ENCODE measurements at places on chromosomes 2 and 18.

DNA sequence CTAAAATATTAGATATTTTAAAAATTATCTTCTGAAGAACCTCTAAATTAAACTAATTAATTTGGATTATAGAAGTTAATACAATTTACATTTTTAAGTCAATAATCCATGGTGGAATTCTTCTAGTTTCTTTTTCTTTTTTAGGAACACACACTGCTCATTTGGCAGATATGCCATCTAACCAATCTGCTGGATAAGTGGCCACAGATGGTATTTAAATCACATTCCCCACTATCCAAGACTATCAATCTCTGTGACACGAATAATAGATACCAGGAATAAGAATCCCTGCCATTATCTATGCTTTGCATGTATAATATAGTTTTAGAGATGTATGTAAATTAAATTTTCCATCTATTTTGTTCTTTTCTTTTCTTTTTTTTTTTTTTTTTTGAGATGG is 58.5 kb downstream of the CABYR start:
- DNase-seq = no peak

GRCh38 chr2:235300368-235301201 is 193.3 kb upstream of the AGAP1 start:
- no peak for DNase-seq

DNA sequence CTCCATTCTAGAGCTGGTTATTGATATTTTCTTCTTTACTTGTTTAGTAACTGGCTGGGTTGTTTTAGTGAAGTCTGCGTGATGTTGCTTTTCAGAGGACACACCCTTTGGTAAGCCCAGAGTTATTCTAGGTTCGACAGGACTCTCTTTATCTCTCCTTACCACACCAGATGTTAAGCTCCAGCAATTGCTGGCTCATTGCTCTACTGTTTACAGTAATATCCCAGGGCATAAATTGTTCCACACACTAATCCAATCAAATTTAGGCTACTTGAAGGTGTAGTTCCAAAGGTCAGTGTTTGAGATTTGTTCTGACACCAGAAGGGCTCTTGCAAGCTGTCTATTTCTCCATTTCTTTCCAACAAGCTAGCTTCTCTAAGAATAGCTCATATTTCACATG is 506.6 kb downstream of the NR4A2 start:
- DNase-seq = no peak

DNA sequence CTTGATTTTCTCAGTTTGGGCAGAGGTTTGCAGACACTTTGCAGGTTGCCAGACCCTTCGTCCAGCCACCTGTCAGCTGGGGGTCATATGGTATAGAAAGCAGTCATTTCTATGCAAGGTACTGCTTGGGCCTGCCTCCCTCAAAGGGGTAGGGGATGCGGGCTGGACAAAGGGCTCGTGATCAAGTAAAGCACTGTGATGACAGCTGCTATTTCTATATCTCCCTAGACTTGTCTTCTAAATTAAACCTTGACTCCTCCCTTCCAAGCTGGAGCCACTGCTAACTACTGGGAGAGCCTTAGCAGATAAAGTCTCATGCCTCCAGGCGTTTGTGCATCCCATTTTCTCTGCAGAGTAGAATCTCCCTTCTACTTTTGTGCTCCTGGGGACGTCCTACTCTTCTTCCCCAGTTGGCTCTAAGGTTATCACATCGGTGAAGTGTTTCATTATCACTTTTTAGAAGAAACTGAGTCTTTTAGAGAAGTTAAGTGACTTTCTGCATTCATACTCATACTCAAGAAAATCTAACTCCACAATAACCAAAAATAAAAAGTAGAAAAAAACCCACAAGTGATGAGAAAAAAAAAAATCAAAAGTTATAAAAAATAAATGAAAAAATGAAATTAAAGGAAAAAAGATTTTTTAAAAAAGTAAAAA is 710 bp upstream of the XRCC5 start:
- DNase-seq = no peak

DNA sequence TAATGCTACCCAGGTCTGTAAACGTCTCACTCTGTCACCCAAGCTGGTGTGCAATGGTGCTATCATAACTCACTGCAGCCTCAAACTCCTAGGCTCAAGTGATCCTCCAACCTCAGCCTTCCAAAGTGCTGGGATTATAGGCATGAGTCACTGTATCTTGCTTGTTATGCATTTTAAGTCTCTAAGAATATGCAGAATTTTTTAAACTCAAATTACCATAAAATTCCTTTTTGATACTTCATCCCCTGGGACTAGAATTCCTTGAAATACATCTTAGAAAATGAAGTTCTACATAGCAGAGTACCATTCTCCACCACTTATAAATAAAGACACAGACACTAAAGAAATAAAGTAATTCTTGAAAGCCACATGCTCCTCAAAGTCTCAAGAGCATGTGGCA is 30.2 kb upstream of the LRATD1 start:
- DNase-seq = no peak

DNA sequence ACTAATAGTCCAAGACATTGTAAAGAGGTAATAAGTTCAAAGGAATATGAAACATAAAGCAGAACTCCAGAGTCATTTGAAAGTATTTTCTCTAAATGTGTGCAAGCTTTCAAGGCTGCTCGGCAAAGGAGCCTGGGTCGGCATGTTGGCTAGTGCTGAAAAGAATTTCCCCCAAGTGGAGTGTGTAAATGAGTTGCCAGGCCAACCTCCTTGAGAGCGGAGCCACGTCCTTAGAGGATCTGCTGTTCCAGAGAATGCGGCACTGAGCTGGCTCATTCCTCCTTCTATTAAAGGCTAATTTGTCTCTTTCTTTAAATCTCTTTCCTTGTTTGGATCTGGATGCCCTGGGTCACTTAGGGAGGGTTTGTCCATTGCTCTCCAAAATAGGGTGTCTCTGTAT is 127.5 kb downstream of the RDH14 start:
- no peak for DNase-seq

DNA sequence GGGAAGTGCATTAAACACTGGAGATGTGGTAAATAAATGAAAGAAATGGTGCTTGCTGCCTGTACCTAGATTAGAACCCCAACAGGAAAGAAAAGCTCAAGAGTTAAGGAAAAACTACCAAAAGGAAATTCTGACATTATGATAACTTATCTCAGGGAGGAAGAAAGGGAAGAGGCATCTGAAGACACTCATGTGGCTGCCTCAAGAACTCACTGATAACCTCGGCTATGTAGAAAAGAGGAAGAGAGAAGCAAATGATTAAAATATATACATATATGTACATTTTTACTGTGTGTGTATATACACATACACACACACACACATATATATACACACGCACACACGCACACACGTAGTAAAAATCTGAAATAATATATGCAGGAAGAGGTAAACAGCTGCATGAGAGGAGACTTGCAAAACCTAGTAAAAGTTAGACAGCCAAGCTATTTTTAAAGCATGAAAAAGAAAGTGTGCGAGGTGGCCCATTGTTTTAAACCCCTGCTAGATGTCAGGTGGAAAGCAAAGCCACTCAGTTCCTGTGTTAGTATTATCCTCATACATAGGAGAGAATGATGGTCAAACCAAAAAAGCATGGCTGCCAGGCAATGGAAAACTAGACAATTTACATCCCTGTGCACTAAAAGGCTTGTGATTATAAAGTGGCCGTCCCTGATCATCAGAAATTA is 483.0 kb upstream of the NRP2 start:
- DNase-seq = no peak

DNA sequence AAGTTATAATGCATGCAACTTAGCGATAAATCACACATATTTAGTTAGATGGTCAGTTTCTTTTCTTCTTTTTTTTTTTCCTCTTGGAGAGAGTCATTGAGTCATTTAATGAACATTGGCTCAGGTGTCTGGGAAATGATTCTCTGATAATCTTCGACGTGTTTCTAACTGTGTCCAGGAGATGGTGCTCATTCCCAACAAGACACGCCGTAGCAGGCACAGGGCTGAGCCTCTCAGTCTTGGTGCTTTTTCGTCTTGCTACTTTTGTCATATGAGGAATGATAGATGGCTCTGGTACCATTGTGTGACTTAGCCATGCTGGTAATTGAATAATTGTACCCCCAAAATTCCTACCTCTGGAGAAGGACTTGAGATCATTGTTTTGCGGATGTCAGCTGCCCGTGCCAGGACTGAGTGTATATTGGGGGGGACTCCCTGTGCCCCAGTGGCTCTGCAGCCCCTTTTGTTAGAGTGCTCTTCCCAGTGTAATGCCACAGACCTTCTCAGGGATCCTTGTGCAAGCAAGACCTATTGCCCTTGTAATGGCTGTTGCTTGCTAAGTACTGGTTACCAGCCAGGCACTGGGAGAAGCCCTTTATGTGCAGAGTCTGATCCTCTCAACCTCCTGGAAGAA is 107.6 kb upstream of the CYRIA start:
- peak; percentile 15 for DNase-seq

DNA sequence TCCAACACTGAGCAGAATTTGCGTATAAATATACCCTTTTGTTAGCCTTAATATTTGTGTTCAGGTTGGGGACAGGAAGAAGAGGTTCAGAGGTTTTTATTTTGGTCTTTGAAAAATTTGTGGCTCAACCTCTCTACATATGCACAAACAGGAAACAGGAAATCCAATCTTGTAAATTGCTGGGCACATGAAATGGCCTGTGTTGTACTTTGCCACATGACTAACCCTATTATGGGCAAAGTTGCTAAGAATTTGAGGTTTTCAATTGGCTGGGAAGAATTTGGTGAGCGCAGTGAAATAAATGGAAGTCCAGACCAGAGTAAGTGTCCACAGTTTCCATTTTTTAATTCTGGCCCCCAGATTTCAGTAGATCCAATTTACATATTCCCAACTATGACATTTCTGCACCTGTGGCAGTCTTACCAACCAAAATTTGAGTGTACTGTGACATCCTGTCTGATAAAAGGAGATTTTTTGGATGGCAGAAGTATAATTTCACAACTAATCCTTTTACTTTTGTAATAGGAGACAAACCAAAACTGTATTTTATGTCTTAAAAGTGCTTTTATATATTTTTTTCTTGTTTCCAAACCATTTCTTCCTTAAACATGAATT is 63.6 kb downstream of the COX7A2L start:
- DNase-seq = no peak

DNA sequence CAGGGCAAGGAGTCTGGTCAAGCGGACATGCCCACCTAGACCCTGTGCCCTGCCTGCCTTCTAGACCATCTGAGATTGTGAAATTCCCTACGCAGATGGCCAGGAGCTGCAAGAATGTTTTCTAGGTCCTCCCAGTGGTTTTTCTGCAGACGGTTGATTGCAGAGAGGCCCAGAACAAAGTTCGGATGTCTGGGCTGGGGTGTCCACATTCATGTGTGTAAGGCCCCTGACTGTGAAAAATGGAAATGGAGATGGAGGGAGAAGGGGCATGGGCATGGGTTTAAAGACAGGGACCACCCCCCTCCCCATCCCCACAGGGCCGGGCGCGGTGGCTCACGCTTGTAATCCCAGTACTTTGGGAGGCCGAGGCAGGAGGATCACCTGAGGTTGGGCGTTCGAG is 11.8 kb downstream of the ARHGAP25 start:
- no peak for DNase-seq

DNA sequence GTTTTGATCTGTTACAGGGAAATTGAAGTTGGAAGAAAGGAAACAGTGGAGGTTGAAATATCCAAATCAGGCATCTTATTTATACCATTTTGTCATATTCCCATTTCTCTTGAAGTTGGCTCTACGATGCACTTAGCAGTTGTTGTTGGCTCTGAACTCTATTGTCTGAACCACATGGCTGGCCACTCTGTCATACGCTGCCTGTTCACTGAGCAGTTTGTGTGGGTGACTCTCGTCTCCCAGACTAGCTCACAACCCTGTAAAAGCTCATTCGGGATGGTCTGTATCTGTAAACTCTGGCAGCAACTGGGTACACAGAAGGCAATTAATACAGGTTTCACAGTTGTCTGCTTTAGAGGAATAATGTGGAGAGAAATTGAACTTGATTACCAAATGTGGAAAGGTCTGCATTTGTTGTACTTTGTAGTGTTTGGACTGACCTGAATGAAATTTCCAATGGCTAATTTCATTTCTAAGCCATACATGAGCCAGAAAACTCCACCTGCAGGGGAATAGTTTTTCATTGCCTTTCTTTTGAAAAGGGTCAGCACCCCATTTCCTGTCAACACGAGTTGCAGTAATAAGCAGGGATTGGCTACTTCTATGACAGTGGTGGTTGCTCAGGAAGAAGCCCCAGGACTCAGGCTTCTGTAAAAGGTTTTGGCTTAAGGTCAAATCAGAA is 378.2 kb downstream of the OSR1 start:
- no peak for DNase-seq

GRCh38 chr18:4524096-4524495 is 69.0 kb upstream of the DLGAP1 start:
- DNase-seq = no peak

- peak; percentile 81 for DNase-seq
Observed at GRCh38 chr2:46915811-46916630, 415 bp upstream of the MCFD2 start.

GRCh38 chr2:241776336-241777169 is at the start of gene GAL3ST2:
Gene GAL3ST2, plus strand, starts transcription at chr2:241776822. Its CDS starts 134 bp downstream, at chr2:241776956.
- no peak for DNase-seq

GRCh38 chr18:51622702-51623101 is 425.2 kb upstream of the MEX3C start:
- no peak for DNase-seq

DNA sequence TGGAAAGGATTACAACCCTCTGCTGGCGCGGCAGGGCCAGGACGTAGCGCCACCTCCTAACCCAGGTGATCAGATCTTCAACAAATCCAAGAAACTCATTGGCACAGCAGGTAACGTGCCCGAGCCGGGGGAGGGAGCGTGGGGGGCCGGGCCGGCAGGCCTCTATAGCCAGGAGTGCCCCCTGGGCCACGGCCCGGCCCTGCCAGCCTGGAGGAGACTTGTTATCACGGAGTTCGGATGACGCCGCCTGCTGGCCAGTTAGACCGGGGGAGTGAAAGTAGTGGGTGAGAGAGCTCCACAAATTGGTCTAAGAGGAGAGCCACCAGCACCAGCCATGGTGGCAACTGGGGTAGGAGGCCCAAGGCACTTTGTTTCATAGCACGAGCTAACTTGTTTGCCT is 8.6 kb upstream of the TMEM214 start:
- no peak for DNase-seq

- DNase-seq = no peak
Observed at GRCh38 chr2:202237787-202238233, 587 bp downstream of the SUMO1 start.

DNA sequence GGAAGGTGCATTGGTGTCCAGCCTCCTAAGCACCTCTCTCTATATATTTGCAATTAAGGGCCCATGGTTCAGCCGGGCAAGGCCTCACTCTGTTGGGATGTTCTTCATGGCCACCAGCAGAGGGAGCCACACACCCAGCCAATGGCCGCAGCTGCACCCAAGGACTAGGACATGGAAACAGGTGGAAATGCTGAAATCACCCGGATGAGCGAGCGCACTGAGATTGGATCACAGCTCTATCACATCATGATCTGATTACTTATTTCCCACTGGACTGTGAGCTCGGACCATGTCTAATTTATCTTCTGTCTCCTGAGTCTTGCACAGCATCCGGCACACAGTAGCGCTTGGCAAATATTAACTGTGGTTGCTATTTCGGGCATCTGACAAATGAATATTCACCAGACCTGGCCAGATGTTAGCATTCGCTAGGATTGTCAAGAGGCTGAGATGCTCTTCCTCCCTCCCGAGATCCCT is 31.2 kb downstream of the KIF3C start:
- DNase-seq = peak; percentile 65
